ENCODE measurements at places on chromosomes 7 and 10.

- no peak for DNase-seq
These were observed 60.3 kb upstream of the RAB11FIP2 start for GRCh38 chr10:118107040-118107439.

DNA sequence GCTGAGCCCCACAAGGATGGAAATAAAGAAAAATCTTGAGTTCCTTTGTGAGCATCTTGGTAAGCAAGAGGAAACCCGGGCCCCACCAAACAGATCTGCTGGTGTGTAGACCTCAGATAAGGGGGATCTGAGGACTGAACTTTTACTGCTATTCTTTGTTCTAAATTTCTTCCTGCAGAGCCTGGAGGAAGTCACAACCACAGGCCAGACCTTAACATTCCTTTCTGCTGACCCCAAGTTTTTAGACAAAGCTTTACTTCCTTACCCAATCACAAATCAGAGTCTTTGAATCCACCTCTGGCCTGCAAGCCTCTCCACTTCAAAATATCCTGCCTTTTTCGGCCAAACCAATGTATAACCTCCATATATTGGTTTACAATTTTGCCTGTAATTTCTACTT, 352.6 kb upstream of the AUTS2 start:
- no peak for DNase-seq

- no peak for DNase-seq
These were observed 233.4 kb downstream of the GPR37 start for GRCh38 chr7:124532166-124532565.

DNA sequence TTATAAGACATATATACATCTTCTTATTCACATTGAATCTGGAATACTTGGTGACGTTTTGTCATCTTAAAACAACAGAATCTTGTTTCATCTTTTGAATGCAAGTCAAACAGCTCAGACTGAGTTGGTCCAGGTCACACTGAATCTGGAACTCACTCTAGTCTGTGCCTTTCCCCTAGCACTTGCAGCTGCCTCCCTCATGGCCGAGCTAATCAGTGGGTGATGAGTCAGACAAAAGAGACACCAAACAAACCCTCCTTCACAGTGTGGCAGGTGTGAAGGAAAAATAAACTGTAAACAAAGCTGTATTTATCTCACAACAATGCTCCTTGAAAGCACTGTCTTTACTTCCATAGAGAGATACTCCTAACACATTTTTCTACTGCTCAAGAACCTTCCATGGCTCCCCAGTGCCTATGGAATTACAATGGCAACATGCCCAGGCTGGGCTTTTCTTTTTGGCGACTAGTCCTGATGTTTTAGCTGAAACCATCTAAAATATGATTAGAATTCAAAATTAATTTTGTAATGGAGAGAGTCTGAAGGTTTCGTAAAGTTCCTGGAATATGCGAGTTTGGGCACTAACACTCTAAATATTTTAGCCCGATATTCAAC, 140.0 kb downstream of the ZNF365 start:
- no peak for DNase-seq

- DNase-seq = no peak
These were observed 67.7 kb upstream of the CC2D2B start for GRCh38 chr10:95840121-95840520.

DNA sequence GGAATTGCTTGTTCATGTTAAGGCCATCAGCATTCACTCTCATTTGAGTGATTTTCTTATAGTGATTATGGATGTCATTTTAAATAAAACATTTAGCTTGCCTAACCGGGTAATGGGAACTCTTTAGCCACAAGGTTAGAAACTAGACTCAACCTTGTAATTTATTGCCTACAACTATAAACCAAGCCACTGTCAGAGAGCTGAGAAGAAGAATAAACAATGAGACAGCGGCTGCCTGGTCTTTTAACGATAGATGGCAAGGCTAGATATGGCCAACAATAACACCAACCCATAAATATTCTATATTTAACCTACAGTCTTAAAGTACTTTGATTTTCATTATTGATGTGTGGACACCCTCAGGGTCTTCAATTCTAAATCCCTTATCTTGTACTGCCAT, 27.8 kb upstream of the INHBA start:
- no peak for DNase-seq

- DNase-seq = no peak
These were observed 49.5 kb upstream of the ZNF138 start for GRCh38 chr7:64744680-64745079.

GRCh38 chr7:40880581-40880980, 745.8 kb downstream of the SUGCT start:
- peak; percentile 39 for DNase-seq

DNA sequence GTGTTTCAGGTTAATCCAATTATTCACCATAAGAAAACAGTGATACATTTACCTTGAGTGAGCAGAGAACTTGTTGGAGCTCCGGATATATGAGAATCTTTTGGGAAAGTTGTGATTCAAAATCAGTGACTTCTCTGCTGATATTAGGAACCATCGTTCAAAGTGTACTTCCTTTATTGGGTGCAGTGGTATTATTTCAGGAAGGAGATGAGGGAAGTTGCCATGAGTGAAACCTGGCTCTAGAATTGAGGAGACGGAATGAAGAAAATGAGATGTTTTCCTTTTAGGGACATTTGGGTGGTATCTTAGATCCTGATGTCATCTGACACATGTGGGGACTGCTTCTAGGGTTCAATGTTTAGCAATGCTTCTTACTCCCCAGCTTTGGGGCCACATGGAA, 343.9 kb downstream of the ABCA13 start:
- no peak for DNase-seq

- DNase-seq = no peak
These were observed 32.0 kb upstream of the MYO3A start for GRCh38 chr10:25902002-25902401.

DNA sequence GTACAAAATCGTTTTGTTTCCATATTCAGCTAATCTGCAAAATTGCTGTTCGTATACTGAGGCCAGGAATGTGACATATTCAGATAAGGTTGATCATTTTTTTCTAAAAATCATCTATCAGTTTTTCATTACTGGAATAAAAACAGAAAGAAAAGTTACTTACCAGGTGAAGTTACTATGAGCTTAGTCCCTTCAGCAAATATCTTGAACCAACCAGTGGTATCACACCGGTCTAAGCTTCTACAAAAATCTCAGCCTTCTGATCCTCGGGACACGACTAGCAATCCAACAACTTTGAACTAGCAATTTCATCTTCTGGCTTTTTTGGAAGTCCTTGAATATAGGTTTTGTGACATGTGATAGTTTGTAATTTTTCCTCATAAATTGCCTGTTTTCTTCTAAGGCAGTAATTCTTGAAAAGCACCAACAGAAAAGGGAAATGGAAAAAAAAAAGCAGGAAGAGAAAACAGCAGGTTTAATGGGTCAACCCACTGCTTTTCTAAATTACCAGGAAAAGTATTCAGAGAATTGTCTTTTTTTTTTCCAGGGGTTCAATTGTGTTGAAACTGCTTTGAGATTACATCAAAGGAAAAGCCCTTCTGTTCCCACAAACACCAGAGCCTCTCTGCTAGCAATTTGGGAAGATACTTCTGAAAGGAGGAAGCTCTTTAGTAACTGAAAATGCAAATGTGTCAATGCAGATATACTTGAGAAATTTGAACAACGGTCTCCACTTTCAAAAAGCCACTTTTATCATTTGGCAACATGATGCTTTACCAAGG, 2.9 kb upstream of the TARP start:
- no peak for DNase-seq

- DNase-seq = no peak
These were observed 355.7 kb upstream of the STEAP1 start for GRCh38 chr7:89798599-89798996.

- no peak for DNase-seq
These were observed 182.9 kb downstream of the SORCS1 start for GRCh38 chr10:106981452-106982075.

DNA sequence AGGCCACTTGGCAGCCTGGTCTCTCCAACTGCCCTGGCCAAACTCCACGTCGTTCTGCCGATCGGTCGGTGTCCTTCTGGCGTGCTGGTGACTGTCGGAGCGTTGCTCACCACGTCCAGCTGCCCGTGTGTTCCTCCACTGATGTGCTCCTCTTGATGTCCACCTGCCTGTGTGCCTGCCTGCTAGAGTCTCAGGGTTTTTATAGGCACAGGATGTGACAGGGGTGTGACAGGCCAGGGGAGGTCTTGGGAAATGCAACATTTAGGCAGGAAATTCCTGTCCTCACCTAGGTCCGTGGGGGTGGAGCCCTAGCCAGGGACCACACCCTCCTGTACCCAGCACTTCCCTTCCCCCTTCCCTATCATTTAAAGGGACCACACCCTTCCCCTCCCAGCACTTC, 25.2 kb upstream of the CFAP46 start:
- no peak for DNase-seq

- no peak for DNase-seq
These were observed 33.4 kb downstream of the ZNF727 start for GRCh38 chr7:64078699-64078994.

- no peak for DNase-seq
These were observed 56.9 kb downstream of the ZNF727 start for GRCh38 chr7:64101943-64102655.

DNA sequence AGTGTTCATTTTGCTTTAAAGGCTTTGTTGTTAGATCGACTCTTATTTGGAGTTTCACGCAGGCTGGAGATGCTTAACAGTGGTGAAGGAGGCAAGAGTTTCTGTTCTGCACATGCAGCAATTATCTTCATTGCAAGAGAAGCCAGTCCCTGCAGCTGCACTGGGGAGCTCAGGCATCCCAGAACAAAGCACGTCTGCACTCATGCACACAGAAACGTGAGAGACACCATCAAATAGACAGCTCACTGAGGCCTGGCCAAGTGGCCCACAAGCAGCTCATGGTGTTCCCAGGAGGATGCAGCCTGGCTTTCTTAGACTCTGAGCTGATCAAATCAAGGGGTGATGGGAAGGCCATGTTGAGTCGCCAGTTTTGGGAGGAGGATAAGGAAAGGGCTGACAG, 246.1 kb downstream of the CREB5 start:
- no peak for DNase-seq

DNA sequence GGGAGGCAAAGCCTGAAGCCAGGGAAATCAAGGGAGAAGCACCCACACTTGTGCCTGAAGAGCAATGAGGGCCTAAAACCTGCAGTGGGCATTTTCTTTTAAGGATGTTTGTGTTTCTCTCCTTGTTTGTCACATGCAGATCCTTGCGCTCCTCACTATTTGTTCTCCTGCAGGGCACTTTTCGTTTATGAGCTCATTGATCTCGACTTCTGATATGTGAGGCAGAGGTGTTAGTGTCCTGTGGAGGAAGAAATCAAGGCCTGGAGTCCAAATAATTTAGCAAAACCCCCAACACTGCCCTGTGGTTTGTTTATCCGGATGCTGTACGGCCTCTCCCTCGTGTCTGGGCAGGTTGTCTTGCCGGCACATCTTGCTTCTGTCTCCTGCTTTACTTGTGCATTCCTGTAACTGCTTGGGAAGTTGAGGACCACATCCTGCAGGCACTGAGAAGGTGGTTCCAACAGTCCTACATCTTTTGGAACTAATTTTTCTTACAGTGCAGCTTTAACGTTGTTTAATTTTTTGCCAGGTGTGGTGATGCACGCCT, 13.7 kb downstream of the UBE3C start:
- no peak for DNase-seq

DNA sequence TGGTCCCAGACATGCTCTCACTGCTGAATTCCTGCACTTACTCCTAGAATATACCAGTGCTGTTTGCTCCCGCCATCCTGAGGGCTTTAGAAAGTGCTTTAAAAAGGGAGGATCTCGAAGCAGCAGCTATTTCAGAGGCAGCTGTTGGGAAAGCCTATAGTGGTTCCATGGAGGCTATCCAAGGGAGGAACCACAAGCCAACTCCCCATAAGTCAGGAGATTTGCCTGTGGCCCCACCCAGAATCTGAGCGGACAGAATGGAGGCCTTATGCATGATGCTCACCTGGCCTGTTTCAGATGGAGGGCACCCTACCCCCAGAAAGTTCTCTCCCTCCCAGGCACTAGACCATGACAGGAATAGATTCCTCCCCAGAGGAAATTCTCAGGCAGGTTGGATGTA, 2.3 kb upstream of the KCNIP2 start:
- no peak for DNase-seq

- no peak for DNase-seq
These were observed 108.8 kb upstream of the FEZF1 start for GRCh38 chr7:122413339-122413738.

- DNase-seq = no peak
These were observed 23.3 kb downstream of the DNAH11 start for GRCh38 chr7:21566094-21566493.

DNA sequence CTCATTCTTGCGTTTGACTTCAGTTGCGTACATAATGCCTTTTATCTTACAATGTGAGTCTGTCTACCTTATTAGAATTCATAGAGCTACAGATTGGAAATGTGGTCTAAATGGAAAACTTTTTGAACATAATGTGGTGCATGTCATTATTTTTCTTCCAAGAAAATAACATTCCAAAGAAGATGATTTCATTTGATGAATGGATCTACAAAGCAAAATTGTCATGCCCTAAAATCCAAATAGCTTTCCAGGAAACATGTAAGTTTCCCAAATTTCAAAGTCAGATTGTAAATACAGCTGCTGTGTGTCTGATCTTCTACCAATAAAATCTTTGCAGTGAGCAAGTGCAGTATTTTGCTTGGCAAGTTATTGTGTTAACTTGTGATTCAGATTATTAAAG, 101.8 kb upstream of the FZD8 start:
- DNase-seq = no peak

DNA sequence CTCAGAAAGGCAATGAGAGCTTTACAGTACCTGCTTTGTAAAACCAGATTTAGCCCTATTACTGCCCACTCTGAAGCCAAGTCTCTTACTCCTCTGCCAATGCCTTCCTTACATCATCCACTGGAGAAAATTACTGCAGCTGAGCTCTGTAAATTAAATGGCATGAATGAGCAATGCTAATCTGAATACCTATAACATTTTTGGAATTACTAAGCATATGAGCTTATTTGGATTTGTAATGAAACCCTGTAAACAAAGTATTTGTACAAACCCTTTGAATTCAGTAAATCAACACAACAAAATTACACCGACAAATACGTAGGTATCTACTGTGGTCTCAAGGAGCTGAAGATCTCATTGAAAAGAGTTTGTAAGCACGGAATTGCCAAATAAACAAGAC, 12.1 kb upstream of the CCNY start:
- no peak for DNase-seq

All from cardiac fibroblast (primary cell).